Activated gamma-delta T cell treated with anti-CD3 and anti-CD28 coated beads, Interleukin-2, amount 50 U/mL, for 16 hours (primary cell): ENCODE measurements at places on chromosomes 11 and 22.

- DNase-seq, result no peak
Measured at GRCh38 chr11:35794850-35795249, 132.3 kb downstream of the TRIM44 start.

DNA sequence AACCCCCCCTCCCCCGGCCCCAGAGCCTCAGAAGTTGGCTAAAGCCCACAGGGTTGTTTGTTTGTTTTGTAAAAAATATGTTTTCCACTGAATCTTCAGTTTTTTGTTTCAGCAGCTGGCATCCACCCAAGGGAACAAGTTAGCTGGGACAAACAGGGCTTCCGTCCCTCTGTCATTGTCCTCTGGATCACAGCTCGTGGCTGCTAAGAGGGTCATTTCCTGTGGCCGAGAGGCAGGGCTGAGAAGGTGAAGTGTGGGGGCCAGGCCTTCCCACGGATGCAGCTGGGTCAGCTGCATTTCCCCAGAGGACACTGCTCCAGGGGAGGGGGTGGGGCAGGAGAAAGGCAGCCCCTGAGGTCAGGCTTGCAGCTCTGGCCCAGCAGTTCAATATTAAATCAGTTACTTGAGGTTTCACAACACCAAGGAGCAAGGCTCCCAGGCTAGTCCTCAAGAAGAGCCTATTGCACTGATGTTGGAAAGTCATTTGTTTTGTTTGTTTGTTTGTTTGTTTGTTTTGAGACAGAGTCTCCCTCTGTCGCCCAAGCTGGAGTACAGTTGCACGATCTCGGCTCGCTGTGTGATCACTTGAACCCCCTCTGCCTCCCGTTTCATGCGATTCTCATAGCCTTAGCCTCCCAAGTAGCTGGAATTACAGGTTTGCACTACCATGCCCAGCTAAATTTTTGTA, 34.4 kb upstream of the SMTN start:
- no peak for DNase-seq

GRCh38 chr11:77407613-77408012, 66.3 kb downstream of the PAK1 start:
- DNase-seq, result no peak

DNA sequence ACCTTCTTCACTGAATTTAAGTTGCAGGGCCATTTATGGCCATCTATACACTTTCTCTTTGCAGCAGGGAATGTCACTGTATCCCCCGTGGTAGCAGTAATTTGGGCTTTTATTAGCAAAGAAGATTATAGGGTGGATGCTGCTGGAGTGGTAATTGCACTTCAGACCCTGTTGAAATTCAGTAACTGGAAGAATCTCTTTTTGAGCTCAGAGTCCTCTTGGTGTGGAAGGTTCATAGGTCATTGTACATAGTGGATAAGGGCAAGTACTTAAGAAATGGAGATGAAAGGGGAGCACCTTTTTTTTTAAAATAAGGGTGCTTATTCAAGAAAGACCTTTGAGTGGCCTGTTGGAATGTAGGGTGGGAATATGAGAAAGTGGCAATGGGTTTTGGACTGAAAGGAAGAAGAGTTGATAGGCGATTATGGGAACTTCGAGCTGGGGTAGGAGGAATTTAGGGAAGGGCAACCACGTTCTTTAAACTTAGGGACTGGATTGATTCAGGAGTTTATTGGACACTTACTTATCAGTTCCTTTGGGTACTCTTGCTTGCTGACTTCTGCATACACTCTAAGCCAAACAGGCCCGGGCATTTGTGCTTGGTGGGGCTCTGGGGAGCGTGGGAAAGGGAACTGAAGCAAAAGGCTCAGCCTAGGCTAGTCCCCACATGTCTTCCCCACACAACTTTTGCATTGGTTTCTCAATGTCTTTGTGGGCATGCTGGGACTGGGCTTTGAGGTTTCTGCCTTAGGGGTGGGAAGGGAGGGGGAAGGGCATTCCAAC, 26.5 kb downstream of the CTNND1 start:
- DNase-seq, result no peak
